Vagina (tissue), 2 donors: ENCODE measurements at places on chromosomes 16 and 17.

DNA sequence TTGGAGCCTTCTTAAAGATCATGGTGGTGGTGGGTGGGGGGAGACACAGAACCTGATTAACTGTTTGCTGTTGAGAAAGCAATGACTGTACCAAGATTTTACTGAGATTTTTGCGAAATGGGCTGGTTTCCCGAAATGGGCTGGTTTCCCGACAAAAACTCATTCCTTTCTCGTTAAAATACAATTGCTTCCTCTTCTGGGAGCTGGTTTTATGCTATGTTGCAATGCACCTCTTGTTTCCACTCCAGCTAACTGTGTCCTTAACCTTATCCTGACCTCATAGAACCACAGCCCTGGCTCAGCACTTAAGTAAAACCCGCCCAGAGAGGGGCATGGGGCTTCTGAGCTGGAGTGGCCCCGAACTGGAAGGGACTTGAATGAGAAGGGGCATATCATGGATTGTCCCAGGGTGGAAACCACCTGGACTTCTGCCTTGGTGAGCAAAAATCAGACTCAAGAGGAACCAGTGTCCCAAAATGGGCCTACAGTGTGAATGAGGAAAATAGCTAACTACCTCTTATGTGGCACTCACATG lies 20.9 kb downstream of the FAM20A start:
- no peak for DNase-seq
- H3K4me1 ChIP-seq, result peaks cover 70% of the 10 kb centered on the region
- peak overlapping the region; percentile 31 for H3K27ac ChIP-seq
- H3K4me3 ChIP-seq, result no peak overlapping the region

GRCh38 chr16:57754354-57755060 lies 18.9 kb downstream of the KATNB1 start:
- no peak overlapping the region for H3K4me3 ChIP-seq
- no peaks in the 10 kb centered on the region for H3K36me3 ChIP-seq
- no peak for DNase-seq
- H3K27ac ChIP-seq, result no peak overlapping the region
- H3K4me1 ChIP-seq, result peaks cover 8% of the 10 kb centered on the region

DNA sequence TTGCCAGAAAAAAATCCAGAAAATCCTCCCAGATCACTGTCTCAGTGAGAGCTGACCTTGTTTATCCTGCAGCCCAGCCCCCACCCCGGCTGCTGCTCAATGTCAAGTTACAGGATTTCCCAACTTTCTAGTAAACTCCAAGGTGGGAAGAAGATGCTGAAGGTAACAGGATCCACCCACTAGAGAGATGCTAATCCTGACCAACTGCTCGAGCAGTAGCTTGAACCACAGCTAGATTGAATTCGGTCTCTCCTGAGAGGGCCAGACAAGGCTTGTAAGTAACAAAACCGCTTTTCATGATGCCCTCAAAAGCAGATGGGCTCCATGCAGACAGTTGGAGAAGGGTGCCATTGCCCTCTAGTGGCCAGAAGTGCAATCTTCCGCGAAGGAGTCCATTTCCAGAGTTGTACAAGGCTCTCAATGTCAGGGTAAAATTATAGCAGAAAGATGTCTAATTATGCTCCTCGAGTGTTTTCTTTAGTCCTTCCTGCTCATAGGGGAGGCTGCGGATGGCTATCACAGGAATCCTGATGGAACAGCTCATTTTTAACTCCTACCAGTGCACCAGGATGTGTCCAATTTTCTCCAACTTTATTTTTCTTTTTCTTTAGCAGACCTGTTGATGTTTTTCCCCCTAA lies 3.9 kb downstream of the CDH11 start:
- no peaks in the 10 kb centered on the region for H3K36me3 ChIP-seq
- DNase-seq, result peak; percentile 90
- no peak overlapping the region for H3K27ac ChIP-seq
- H3K27me3 ChIP-seq, result no peaks in the 10 kb centered on the region
- peaks cover 44% of the 10 kb centered on the region for H3K4me1 ChIP-seq

DNA sequence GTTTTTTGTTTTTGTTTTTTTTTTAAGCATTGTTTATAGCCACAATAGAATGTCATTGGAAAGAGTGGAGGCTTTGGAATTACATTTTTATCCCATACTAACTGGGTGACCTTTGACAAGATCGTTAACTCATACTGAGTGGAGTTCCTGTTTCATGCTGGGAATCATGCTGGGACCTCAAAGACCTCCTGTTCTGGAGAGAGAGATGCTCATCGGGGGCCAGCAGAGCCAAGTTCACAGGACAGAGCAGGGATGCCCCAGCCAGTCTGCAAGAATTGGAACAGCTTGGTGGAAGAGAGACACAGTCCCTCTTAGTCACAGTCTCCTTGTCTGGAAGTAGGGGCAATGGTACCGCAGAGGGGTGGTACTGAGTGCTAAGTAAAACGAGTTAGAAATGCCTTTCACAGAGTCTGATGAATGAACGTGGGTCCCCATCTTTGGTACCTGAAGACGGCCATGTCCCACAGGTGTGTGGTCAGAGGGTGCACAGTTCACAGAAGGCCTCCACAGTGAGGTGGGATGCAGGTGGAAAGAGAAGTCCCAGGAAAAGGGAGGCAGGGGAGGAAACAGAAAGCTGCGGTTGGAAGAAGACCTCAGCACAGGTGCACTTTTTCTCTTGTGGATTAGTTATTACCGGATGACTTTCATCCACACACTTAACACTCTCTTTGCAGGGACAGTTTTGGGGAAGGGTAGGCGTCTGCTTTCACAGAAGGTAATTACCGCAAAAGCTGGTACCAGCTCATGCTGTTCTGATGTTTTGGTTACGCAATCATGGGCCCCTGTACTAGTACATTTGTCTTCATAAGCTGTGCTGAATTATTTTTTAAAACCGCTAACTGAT lies 147.8 kb downstream of the PRKCA start:
- no peak for DNase-seq
- no peaks in the 10 kb centered on the region for H3K27me3 ChIP-seq
- H3K36me3 ChIP-seq, result no peaks in the 10 kb centered on the region
- no peaks in the 10 kb centered on the region for H3K4me1 ChIP-seq
- no peak overlapping the region for H3K27ac ChIP-seq

DNA sequence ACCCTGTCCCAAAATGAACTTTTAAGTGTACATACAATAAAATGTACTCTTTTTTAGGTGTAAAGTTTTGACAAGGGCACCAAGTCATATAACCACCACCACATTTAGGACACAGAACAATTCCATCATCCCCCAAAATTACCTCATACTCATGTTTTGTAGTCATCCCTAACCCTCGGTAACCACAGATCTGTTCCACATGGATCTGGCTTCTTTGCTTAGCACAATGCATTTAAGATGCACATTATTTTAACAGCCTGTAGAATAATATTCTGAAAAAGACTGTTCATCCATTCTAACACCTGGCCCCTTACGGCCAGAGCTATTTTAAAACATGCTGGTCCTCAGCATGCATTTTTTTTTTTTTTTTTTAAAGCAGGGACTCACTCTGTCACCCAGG lies 25.2 kb upstream of the CFAP20 start:
- H3K27ac ChIP-seq, result no peak overlapping the region
- DNase-seq, result no peak
- H3K36me3 ChIP-seq, result peaks cover 6% of the 10 kb centered on the region

DNA sequence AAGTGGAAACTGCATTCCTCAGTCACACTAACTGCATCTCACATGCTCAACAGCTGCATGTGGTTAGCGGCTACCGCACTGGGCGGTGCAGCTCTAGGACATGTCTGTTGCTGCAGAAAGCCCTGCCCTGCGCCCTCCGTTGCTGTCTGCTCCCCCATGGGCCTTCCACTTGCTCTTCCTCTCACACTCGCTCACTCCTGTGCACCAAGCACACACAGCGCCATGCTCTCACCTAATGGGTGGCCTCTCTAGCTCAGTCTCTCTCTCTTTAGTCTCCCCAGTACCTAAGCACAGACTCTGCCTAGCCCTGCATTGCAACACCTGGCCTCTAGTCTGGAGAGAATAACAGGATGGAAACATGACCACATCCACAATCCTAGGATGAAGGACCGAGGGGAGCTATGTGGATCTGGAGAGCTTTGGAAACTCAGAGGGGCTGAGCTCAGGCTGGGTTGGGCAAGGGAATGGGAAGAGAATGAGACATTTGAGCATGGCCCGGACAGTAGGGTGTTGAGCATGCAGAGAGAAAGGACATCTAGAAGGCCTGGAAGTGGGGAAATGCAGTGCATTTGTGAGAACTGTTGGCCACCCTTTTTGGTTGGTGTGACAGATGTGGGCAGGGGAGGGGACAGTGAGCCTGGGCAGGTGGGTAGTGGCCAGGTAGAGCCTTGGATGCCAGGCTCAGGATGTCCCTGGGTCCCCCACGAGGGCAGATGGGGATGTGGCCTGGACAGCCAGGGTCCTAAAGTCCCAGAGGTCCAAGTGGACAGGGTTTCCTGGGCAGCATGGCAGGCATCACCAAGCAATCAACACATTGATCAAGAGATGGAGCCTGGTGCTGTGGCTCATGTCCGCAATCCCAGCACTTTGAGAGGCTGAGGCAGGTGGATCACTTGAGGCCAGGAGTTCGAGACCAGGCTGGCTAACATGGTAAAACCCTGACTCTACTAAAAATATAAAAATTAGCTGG lies 16.1 kb downstream of the SGCA start:
- peaks cover 68% of the 10 kb centered on the region for H3K4me1 ChIP-seq
- H3K27me3 ChIP-seq, result no peaks in the 10 kb centered on the region
- no peaks in the 10 kb centered on the region for H3K36me3 ChIP-seq
- DNase-seq, result no peak
- peak overlapping the region; percentile 97 for H3K27ac ChIP-seq
- no peak overlapping the region for H3K4me3 ChIP-seq

DNA sequence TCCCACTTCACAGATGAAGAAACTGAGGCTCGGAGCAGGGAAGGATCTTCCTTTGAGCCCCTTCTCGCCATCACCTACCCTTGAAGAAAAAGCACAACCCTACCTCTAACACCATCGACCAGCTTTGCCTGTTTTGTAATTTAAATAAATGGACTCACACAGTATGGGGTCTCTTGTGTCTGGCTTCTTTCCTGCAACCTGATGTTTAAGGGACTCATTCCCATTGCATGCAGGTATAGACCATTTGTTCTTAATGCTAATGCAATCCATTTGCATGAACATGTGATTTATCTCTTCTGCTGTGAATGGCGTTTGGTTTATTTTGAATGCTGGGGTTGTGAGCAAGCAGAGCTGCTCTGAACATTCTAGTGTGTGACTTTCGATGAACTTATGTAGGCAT lies 150.8 kb upstream of the FOXF1 start:
- H3K4me1 ChIP-seq, result peaks cover 11% of the 10 kb centered on the region
- H3K27ac ChIP-seq, result no peak overlapping the region
- no peaks in the 10 kb centered on the region for H3K27me3 ChIP-seq
- DNase-seq, result no peak
- H3K36me3 ChIP-seq, result no peaks in the 10 kb centered on the region

DNA sequence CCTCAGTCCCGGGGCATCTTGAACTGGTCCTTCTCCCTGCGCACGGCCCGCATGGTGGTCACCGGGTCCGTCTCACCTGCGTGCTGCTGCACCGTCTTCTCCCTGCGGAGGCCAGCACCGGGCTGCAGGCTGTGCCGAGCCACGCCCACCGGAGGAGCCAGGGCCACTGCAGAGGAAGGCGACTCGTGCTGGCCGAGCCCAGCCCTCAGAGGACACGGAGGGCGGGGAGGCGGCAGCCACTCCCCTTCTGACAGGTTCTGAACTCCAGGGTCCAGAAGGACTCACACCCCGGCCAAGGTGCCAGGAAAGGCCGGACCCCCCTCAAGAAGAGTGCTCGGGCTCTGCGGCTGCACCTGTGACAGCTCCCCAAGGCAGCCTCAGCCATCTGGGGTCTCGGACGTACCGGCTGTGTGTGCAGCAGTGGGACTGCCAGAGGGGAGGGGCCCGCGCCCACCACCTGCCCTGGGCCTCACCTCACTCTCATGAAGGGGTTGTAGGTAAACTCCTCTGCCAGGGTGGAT lies 15.8 kb upstream of the IGFALS start:
- H3K4me3 ChIP-seq, result no peak overlapping the region
- no peaks in the 10 kb centered on the region for H3K27me3 ChIP-seq
- no peak for DNase-seq
- no peaks in the 10 kb centered on the region for H3K4me1 ChIP-seq

GRCh38 chr17:2412561-2413021 lies 11.7 kb upstream of the MNT start:
- no peak for DNase-seq
- no peaks in the 10 kb centered on the region for H3K36me3 ChIP-seq
- peak overlapping the region; percentile 70 for H3K27ac ChIP-seq
- H3K4me1 ChIP-seq, result peaks cover 14% of the 10 kb centered on the region

- no peaks in the 10 kb centered on the region for H3K36me3 ChIP-seq
- no peaks in the 10 kb centered on the region for H3K27me3 ChIP-seq
- DNase-seq, result no peak
- H3K4me1 ChIP-seq, result peaks cover 43% of the 10 kb centered on the region
- H3K4me3 ChIP-seq, result peak overlapping the region; percentile 60
- peak overlapping the region; percentile 98 for H3K27ac ChIP-seq
These were observed 1.1 kb upstream of the WBP2 start for GRCh38 chr17:75856062-75856756.

DNA sequence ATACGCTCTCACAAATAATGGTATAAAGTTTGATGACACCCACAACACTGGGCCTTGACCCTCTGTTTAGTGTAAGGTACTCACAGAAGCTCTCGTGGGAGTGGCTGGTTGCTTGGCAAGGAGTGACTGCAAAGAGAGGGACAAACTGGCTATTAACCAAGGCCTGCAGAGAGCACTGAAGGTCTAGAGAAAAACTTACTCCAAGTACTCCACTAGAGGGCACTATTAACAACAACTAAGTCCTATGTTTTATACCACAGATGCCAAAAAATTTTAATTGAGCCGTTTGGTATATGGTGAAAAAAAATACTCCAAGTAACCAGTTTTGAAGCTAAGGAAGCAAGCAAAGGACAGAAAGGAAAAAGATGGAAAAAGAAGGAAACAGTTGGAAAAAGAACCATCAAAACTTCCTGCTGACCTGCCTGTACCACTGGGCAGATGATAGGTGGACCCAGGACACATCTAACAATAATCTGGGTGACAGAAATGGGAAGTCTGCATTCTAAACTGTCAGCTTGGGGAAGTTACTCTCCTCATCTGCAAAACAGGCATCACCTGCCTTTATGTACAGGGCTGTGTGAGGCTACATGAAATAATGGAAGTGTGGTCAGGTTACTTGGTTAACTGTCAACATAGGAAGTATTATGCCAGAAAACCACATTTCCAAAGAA lies 23.2 kb downstream of the DYNC1LI2 start:
- peaks cover 82% of the 10 kb centered on the region for H3K36me3 ChIP-seq
- H3K4me1 ChIP-seq, result peaks cover 11% of the 10 kb centered on the region
- H3K27ac ChIP-seq, result no peak overlapping the region
- no peak overlapping the region for H3K4me3 ChIP-seq
- DNase-seq, result no peak
- no peaks in the 10 kb centered on the region for H3K27me3 ChIP-seq

DNA sequence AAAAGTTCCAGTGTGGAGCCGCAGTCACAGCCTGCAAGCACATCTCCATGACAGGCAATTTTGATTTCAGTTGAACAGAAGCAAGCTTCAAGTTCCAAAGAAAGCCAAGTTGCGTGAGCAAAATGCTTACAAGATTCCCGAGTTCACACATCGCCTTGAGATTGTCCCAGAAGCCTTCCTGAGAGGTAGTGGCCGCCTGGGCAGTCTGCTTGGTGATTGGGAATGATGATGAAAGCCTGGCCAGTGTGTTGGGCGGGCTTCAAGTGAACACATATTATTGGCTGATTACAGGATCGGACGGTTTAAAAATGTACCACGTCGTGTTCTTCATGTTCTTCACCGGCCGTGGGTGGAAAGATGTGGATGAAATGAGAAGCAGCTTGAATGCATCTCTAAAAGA lies 185.5 kb downstream of the FOXL1 start:
- no peak overlapping the region for H3K27ac ChIP-seq
- no peaks in the 10 kb centered on the region for H3K36me3 ChIP-seq
- no peaks in the 10 kb centered on the region for H3K27me3 ChIP-seq
- H3K4me3 ChIP-seq, result no peak overlapping the region
- no peaks in the 10 kb centered on the region for H3K4me1 ChIP-seq
